Frontal cortex (tissue), 4 donors: ENCODE measurements at places on chromosomes 16 and 17.

GRCh38 chr16:9081843-9082242 is 9.6 kb upstream of the HAPSTR1 start:
- DNase-seq = no peak

- no peak for DNase-seq
Observed at GRCh38 chr17:49854126-49854525, 6.3 kb upstream of the TAC4 start.

- no peak for DNase-seq
Observed at GRCh38 chr16:19228052-19228451, 57.5 kb upstream of the CLEC19A start.

DNA sequence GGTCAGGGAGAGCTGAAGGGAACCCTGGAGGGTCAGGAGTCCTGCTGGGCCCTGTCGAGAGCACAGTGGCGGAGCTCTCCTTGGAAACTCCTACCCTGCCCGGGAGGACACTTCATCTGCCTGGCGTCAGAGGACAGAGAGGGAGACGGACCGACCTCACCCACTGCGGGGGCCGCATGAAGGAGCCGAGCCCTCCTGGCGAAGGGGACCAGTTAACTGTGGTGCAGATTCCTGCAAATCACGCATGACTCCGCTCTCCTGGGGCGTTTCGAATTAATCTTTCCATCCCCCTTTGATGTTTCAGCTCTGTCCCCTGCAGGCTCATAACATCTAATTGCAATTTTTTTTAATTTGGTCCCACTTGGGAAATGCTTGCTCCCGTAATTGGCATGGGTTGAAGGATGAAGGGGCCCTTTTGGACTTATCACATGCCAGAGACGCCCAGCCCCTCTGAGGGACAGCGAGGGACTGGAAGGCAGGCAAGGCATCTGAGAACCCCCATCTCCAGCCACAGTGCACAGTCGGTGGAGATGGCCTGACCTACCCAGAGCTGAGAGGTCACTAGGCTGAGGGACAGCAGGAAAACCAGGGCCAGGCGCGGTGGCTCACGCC is 26.5 kb downstream of the RPH3AL start:
- DNase-seq = no peak

DNA sequence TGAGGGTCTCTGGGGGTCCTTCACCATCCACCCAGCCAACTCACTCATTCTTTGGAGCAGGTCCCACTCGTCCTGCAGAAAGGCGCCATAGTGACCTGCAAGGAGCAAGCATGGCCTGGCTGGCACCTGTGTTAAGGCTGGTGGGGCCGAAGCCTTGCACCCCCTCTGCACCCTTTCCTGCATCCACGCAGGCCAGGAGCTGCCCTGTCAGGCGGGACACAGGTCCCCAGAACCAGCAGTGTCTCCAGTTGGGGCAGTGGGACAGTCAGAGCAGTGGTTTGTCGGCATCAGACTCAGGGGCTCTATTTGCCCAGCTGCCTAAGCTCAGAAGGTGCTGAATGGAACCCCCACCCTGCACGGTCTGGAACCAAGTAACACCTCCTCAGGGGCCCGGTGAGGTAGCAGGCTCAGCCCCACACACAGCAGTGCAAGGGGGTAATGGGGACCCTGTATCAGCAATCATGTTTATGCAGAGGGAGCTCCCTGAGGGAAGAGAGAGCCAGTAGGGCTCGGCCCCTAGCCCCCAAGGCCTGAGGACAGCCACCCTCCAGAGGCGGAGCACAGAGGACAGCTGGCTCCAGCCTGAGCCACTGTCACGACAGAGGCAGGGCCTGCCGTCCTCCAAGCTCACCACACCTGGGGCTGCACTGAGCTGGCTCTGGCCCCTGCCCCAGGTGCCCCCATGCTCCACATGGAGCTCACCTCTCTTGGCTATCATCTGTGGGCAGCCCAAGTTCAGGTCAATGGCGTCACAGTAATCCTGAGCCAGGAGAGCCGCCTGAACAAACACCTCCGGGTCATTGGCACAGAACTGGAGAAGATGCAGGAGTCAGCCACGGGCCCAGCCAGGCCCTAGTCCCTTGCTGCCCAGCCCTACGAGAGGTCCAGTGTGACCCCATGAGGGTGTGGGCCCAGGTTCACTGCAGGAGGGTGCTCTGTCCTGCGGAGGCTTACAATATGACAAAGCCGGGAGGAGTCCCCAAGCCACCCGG is 1.9 kb downstream of the DUS1L start:
- no peak for DNase-seq

GRCh38 chr16:52293204-52293603 is 253.7 kb downstream of the TOX3 start:
- DNase-seq = no peak

DNA sequence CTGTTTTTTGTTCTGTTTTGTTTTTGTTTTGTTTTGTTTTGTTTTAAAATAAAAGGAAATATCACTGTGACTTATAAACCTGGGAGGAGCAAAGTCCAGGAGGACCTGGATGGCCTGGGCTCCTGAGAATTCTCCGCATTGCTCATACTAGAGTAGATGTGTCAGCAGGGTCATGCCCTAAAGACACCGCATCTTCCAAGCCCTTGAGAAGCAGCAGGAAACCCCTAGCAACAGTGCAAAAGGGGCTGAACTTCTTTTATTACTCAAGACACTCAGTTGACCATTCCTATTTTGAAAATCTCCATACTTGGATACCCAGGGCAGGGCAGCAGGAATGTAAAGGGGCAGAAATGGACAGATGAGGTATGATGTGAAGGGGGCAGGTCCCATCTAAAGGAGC is 51.8 kb downstream of the SYT17 start:
- DNase-seq = no peak

GRCh38 chr17:44607836-44608690 is 48.2 kb upstream of the MEIOC start:
- DNase-seq = no peak

DNA sequence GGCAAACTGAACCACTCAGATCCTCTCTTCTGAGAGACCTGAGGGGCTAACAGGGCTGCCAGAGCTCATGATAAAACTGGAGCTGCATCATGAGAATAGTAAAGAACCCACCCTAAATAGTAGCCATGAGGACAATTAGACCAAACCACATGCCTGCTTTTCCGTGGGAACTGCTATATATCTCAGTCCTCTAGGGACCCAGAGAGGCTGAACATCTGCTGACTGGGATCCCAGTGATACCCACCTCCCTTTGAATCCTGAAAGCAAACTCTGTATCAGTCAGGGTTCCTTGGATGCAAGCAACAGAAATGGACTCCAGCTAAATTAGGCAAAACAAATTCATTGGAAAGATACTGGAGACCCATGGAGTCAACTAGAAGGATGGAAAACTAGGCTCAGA is 6.5 kb downstream of the MT1X start:
- DNase-seq = no peak

DNA sequence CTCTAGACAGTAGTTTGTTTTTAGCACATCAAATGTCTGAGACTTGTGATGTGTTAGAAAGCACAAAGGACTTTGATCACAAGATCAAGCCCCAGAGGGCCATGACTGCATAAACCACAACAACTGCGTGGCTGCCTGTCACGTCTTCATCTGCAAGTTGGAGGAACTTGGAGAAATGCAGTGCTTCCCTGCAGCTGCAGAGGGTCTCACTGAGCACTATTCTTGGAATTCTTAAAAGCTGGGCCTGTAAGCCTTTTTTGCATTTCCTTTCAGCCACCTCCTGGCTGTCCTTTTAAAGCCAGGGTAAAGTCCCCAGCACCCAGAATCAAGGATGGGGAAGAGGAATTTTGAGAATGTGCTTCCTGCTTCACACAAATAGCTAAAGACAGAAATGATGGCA is 431.3 kb downstream of the MAF start:
- no peak for DNase-seq

- DNase-seq = no peak
Observed at GRCh38 chr16:8138666-8139065, 451.6 kb downstream of the TMEM114 start.

- no peak for DNase-seq
Observed at GRCh38 chr17:67400193-67400592, 23.1 kb downstream of the PITPNC1 start.

DNA sequence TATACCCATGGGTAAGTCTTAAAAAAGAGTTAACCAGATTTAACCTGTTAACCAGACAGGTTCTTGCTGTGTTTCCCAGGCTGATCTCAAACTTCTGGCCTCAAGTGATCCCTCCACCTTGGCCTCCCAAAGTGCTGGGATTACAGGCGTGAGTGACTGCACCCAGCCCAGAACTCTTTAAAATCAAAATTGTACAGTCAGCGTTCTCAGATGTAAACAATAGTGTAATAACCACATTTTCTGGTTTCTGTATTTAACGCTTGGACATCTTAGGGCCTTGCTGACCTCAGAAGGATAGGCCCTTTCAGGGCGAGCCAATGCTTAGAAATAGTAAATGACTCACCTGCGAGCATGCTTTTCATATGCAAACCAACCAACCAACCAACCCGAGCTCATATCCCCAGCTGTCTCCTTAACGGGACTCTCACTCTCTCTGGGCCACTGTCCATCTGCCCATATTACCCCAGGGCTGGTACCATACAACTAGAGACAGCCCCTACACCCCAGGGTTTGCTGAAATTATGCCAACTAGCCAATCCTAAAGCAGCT is 415.0 kb upstream of the XYLT1 start:
- no peak for DNase-seq

DNA sequence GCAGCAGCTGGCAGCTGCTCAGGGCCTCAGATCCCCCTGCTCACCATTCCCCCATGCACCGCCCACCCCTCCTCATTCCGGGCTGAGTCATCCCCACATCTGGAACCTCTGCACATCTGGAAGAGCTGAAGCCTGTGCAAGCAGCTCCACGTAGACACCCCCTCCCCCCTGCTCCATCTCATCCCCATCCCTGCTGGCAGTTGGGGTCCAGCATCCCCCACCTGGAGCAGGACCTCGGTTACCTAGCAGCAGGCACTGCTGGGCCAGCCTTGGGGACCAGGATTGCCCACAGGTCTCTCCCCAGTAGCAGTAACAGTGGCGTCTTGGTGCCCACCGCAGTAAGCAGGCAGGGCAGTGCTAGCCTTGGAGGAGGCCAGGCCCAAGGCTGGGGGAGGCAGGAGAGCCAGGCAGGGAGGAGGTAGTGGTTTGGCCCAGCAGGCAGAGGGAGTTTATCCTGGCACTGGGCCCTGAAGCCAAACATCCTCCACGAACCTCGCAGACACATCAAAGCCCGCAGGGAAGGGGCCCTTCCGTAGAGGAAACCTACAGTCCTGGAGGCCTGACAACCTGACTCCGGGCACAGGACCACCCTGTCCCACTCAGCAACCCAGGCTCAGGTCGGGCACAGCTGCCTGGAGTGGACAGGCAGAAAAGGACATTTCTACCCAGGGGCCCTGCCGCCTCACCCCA is 7.7 kb upstream of the TMEM92 start:
- no peak for DNase-seq

- DNase-seq = no peak
Observed at GRCh38 chr16:57736419-57737351, 1.1 kb downstream of the KATNB1 start.

DNA sequence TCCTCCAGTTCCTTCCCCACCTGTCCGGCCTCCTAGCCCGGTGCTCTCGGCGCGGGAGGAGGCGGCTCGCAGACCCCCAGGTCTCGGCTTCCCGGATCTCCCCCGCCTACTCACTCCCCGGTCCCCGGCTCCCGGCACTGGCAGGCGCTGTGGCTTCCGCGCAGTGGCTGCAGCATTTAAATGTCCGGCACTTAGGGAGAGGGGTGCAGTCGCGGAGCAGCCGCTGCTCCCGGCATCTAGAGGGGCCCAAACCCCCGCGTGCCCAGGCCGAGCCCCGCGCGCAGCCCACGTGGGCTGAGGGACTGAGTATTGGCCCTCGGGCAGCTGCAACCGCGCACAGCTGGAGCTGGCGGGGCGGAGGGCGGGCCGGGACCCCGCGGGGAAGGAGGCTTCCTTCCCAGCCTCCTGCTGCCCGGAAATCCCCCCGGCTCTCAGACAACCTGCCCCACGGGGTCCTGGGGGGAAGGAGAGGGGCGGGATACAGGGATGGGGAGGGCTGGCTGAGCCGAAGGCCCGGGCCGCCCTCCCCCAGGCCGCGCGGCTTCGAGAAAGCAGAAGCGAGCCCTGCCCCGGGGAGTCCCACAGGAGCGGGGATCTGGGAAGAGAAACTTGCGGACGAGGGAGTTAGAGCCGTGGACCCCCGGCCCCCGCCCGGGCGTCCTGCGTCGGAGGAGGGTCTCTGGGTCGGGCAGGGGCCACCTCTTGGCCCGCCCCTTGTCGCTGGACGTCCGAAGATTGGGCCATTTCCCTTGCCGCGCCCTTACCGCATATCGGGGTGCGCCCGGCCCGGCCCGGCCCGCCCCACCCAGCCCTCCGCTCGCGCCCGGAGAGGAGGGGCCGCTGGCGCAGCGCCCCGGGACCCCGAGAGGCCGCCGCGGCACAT is at the start of gene MMP25:
MMP25 (plus strand) TSS at position 804 of the 883 bp plus-strand sequence. CDS start 357 bp downstream, outside the sequence.
- DNase-seq = no peak

GRCh38 chr17:14341866-14342265 is 41.0 kb downstream of the HS3ST3B1 start:
- no peak for DNase-seq

DNA sequence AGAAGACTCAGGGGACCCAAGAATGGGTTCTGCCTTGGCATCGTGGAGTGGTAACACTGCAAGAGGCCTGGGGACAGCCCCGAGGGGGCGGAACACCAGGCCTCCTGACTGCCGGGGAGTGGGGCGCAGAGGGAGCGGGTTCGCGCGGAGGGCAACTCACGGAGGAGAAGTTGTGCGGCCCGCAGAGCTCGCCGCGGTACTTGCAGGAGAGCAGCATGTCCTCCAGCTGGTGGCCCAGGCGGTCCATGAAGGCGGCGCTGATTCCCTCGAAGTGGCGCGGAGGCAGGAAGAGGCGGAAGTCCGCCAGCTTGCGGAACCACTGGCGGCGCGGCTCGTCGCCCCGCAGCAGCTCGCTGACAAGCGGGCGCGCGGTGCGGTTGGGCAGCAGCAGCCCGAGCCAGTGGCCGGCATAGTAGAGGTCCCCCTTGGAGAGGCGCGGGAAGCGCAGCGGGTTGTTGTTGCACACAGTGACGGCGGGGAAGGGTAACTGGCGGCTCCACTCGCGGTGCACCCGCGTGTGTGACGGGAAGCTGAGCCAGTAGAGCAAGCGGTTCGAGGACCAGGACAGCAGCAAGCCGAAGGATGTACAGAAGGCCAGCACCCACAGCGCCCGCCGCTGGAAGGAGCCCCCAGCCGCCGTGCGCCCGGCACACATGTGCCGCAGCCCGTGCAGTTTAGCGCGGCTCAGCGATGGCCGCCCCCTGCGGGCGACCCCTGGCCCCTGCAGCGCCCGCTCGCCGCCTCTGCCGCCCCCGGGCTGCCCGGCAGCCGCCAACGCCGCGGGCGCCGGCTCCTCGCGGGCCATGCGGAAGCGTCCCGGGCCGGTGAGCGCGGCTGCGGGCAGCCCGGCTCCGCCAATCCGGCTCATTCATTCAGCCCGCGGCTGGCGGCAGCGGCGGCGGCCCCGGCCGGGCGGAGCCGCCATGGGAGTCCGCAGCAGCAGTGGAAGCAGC is 1.6 kb downstream of the ASIC2 start:
- peak; percentile 28 for DNase-seq

- no peak for DNase-seq
Observed at GRCh38 chr16:25110387-25110947, 1.1 kb upstream of the LCMT1 start.
